ENCODE measurements at places on chromosomes 5 and 9.

DNA sequence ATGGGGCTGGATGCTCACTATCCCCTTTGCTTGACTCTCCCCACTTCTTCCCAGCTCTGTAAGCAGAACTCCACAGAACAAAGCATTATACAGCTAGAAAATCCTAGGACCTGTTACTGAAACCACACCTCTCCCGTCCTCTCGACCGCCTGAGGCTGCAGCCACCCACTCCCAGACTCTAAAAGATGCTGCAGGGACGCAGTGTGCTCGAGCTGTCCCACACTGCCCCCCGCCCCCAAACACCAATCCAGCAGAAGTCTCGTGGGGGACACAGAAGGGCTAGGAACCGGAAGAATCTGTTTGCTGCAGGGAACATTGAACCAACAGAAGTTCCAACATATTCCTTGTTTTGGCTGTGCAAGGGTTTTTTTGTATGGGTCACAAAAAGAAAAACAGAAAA is 7.6 kb downstream of the CAMK2A start:
- DNase-seq, result no peak

DNA sequence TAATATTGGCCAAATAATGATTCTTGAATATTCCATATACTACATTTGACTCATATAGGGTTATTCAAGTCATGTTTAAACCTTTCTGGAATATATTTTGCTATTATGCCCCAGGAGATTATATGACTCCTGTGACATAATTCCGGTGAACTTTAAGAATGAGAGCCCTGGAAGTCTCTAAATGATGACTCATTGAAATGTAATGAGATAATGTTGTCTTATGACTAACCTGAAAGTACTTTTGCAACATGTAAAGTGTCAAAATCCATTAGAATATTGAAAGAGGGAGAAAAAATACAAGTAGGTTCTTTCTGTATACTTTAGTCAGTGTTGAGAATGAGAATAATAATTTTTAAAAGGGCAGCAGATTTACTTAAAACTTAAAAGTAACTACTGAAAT is 830.4 kb downstream of the MAT2B start:
- no peak for DNase-seq

- DNase-seq, result no peak
These were observed 185.6 kb downstream of the AOPEP start for GRCh38 chr9:94911986-94912635.

GRCh38 chr5:135434591-135435466 is 12.3 kb downstream of the DCANP1 start:
- no peak for DNase-seq

- DNase-seq, result no peak
These were observed 204.8 kb upstream of the HAPLN1 start for GRCh38 chr5:83925321-83925954.

GRCh38 chr9:12464400-12464799 is 228.8 kb upstream of the TYRP1 start:
- DNase-seq, result no peak

DNA sequence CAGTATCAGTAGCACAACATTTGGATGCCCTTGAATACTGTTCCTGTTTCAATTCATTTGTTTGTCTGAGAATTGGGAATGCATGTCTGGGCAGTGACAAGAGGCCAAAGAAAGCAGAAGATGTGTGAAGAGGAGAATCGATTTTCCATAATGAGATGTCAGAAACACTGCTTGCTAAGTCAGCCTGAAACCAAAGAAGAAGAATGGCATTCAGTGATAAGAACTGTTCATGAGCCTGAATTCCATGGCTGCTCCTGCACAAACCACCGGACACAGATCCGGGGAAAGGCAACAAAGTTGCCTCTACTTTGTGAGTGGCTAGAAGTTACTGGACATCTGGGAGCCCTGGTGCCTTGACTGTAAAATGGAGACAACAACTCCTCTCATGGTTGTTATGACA is 207.2 kb upstream of the RASEF start:
- no peak for DNase-seq
